Amniotic stem cell (primary cell): ENCODE measurements at places on chromosomes 2 and 18.

GRCh38 chr18:59266886-59267502 lies 6.3 kb downstream of the RAX start:
- no peak for DNase-seq

GRCh38 chr18:9825571-9826073 lies 60.2 kb upstream of the TXNDC2 start:
- DNase-seq = no peak

DNA sequence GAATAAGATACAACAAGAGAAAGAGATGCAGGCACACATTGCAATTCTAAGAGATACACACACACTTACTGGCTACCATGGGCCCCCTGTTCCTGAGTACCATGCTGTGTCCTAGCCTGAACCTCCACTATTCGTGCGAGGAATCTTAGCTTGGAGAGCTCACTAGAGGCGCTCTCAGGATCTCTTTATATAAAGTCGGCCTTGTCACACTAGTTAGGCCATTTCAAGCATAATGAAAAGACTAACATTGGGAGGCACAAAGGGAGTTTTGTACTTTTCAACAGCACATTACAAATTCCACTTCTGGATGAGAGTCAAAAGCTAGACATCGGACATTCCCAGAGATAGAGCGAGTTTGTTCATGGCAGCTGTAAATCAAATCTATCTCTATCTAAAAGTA lies 365.2 kb downstream of the DSEL start:
- DNase-seq = no peak

DNA sequence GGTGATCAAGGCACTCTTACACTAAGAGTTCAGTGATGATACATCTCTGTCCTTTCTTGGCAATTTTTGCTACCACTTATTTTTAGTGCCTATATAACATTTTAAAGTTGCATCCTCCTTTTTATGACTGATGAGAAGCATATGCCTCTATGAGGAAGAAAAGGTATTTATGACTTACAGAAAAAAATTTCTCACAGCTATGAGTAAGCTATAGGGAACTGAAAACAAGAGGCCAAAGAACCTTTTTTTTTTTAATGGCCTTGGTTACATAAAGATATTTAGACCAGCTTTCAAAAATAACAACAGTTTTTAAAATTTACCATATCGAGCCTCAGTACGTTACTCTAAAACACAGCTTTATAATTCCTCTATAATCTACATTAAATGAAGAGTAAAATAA lies 21.3 kb downstream of the MBD5 start:
- no peak for DNase-seq

- no peak for DNase-seq
Observed at GRCh38 chr2:111052621-111053020, 68.1 kb upstream of the BCL2L11 start.

- DNase-seq = no peak
Observed at GRCh38 chr2:9690716-9691498, 60.1 kb upstream of the YWHAQ start.

DNA sequence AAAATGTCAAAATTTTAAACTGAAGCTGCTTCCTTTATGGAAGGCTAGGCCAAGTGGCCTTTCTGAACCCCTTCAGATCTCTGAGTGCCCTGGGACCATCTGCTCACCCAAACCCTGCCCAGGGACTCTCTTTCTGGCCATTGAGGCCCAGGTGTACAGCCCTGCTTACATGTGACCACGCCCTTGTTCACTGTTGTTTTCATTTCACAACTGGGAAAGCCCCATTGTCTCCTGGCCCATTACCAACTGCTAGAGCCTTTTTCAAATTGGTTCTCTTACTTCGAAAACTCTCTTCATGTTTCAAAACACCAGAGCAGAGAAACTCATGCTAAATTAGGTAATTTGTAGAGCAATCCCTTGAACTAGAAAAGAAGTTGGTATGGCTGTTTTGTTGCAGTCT lies 219.5 kb upstream of the TANK start:
- DNase-seq = no peak

GRCh38 chr2:100145893-100146656 lies 3.7 kb upstream of the AFF3 start:
- no peak for DNase-seq

- peak; percentile 49 for DNase-seq
Observed at GRCh38 chr18:48675352-48675761, 136.5 kb downstream of the CTIF start.

GRCh38 chr18:21943456-21943855 lies 202.9 kb downstream of the MIB1 start:
- DNase-seq = no peak

DNA sequence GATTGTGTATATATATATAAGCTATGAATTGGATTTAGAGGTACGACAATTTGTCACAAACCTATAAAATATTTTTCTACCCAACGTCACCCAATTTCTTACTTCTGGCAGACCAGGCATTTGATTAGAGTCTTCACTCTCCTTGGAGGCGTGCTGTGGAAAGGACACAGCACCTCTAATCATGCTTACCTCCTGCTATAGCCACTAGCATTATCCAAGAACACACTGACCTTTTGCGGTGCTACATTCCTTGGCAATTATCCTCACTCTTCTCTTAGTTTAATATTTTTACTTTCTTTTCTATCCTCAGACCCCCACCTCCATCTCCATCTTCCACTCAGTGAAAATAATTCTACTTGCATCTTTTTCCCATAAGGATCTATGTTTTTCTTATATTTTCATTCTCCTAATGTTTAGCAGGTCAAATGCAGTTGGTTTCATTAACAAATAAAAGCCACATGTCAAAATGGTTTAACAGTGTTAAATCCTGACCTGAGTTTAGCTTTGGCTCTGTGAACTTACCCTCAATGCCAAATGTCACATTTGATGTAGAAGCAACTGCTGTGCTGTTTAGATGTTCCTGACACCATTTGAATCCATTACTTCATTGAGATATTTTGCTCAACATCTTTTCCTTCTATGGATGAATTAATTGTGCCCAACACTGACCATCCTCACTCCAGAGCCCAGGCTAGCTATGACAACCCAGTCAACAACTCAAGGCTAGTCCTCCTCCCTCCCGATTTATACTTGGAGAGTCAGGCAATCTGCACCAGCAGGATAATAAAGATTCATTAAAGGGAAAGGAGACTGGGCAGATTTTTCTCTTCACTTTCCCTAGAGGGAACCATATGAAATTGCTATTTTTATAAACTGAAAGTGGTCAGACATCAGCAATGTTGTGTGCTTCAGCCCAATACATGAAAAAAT lies 240.5 kb downstream of the MREG start:
- no peak for DNase-seq

DNA sequence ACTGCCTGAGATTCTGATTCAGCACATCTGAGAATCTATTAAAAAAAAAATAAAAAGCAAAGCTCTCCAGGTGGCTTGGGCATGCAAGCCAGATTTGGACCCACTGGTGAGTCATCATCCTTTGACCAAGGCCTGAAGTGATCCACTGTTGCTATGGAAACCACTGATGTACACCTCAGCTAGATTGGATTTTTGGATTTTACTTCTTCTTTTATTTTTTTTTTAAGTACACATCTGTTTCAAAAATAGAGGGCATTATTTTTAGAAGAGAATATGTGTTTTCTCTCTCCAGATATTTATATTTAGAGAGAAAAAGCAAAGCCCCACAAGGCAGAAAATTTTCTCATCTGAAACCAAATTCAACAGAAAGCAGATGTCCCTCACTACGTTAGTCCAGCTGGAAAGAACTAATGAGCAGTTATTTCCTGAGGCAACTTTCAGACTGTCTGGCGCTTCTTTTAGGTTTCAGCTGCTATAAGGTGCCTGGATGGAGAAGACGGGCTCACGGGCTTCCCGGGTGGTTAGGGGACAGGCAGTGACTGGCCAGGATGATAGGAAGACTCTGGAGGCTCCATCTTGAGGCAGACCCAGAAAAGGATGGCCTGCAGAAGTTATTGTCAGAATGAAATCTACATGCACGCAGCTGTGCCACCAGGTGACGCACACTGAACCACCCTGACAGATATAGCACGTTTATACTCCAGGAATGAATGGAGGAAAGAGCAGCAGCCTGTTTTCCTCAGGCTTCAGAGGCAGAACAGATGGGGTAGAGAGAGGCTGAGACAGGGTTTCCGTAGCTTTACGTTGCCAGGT lies 50.5 kb downstream of the MRPL35 start:
- DNase-seq = no peak
